ENCODE measurements at places on chromosomes 2 and 18. TPM values are rescaled to one million over a fixed set of nuclear protein-coding genes. Genes with fewer than 3 reads are reported as not detected.

GRCh38 chr18:78309307-78309706, 670.3 kb upstream of the SALL3 start:
- DNase-seq: no peak

The CD28 gene
- 27.2 TPM for total RNA-seq

The LYPD6 gene
- not detected for total RNA-seq

- no peak for DNase-seq
These were observed 254.9 kb upstream of the NCKAP5 start for GRCh38 chr2:133823226-133823550.

The AAMP gene
- 56.2 TPM for total RNA-seq

- no peak for DNase-seq
These were observed 8.6 kb downstream of the KANSL1L start for GRCh38 chr2:210162466-210163124.

Data from activated CD8-positive, alpha-beta T cell treated with anti-CD3 and anti-CD28 coated beads, Interleukin-2, amount 10 ng/mL, durations not matched to agents 7 days and 5 days (primary cell).